ENCODE measurements at places on chromosomes 1 and 21. TPM values are rescaled to one million over a fixed set of nuclear protein-coding genes. Genes with fewer than 3 reads are reported as not detected.

UTS2 gene
- not detected for total RNA-seq

C1orf185 gene
- not detected for total RNA-seq

KRTAP12-3 gene
- not detected for total RNA-seq

GBP3 gene
- total RNA-seq, result 0.18 TPM

KRTAP19-1 gene
- total RNA-seq, result not detected

CD1B gene
- not detected for total RNA-seq

MYOC gene
- total RNA-seq, result not detected

NBPF6 gene
- total RNA-seq, result not detected

DNA sequence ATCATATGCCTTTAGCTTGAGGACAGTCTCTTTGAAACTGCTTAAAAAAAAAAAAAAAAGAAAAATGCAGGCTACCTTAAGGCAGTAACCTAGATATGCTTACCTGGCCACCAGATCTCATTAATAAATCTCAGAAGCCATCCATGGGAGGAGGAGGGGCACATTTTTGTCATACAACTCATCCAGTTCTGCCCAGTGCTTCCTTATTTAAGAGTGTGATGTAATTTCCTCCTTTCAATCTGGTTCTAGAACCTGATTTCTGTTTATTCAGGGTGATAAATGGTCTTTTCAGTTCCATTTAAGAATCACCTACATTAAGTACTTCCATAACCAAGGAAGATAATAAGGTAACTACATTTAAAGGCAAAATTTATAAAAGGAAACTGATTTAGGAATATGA is 6.1 kb downstream of the ERRFI1 start:
- peaks cover 97% of the 10 kb centered on the region for H3K4me1 ChIP-seq
- no peak for DNase-seq
- no peak overlapping the region for H3K4me3 ChIP-seq

DNA sequence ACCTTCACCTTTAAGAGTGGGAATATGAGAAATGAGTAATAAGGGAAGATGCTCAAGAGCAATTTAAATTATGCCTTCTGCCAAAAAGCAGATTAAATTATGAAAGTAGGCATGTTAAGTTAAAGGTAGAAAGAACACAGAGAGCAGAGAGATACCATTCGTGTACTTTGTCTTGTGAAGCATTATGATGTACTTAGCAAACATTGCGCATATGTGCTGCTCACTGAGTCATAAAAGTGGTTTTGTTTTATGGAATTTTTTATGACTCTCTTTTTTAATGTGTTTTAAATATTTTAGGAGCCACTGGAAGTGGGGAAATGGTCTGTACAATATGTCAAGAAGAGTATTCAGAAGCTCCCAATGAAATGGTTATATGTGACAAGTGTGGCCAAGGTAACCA is 35.3 kb downstream of the MTF2 start:
- no peaks in the 10 kb centered on the region for H3K27me3 ChIP-seq
- peaks cover 45% of the 10 kb centered on the region for H3K36me3 ChIP-seq
- no peak for DNase-seq
- no peak overlapping the region for H3K27ac ChIP-seq
- H3K4me1 ChIP-seq, result peaks cover 29% of the 10 kb centered on the region
- no peak overlapping the region for H3K4me3 ChIP-seq

- H3K36me3 ChIP-seq, result peaks cover 10% of the 10 kb centered on the region
- peaks cover 48% of the 10 kb centered on the region for H3K4me1 ChIP-seq
- H3K27ac ChIP-seq, result peak overlapping the region; percentile 95
- peak overlapping the region; percentile 97 for H3K4me3 ChIP-seq
- no peaks in the 10 kb centered on the region for H3K27me3 ChIP-seq
- no peak for DNase-seq
Measured at GRCh38 chr1:244836584-244836983, 1.1 kb downstream of the COX20 start.

GRCh38 chr1:18940303-18941020 is 16.0 kb downstream of the IFFO2 start:
- no peaks in the 10 kb centered on the region for H3K27me3 ChIP-seq
- peaks cover 46% of the 10 kb centered on the region for H3K4me1 ChIP-seq
- H3K36me3 ChIP-seq, result no peaks in the 10 kb centered on the region
- peak overlapping the region; percentile 50 for H3K27ac ChIP-seq
- H3K4me3 ChIP-seq, result no peak overlapping the region
- no peak for DNase-seq

- no peaks in the 10 kb centered on the region for H3K27me3 ChIP-seq
- no peak overlapping the region for H3K4me3 ChIP-seq
- no peak overlapping the region for H3K27ac ChIP-seq
Measured at GRCh38 chr1:200923601-200924000, 28.9 kb downstream of the INAVA start.

- no peak for DNase-seq
- H3K4me3 ChIP-seq, result no peak overlapping the region
- H3K27ac ChIP-seq, result no peak overlapping the region
- H3K27me3 ChIP-seq, result no peaks in the 10 kb centered on the region
- H3K4me1 ChIP-seq, result peaks cover 20% of the 10 kb centered on the region
Measured at GRCh38 chr1:160488347-160489058, 34.6 kb downstream of the SLAMF6 start.

DNA sequence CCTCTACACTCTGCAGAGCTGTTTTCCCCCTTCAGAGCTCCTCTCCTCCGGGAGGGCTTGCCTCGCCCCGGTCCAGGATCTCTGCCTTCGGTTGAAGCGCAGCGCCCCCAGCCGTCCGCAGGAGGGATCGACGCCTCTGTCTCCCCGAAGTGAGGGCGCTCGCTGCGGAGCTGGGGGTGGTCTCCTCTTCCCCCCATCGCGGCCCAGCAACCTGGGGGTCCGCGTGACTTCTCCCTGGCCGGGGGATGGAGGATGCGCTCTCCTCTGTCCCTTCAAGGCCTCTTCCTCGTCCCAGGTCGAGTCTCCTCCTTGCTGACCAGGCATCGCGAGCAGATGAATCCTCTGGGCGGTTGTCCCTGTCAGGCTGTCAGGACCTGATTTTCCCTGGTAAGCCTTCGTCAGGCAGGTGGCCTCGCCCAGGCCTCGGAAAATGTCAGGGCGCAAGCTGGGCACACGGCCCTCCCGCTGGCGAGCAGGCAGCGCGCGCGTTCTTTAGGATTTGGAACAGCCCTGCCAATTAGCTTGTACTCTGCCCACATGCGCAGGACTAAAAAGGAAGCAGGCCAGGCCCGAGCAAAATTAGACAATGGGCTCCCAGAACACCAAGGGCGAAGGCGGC is 90.5 kb downstream of the EDEM3 start:
- no peaks in the 10 kb centered on the region for H3K36me3 ChIP-seq
- H3K27me3 ChIP-seq, result peaks cover 8% of the 10 kb centered on the region
- H3K4me1 ChIP-seq, result peaks cover 34% of the 10 kb centered on the region
- H3K4me3 ChIP-seq, result peak overlapping the region; percentile 67

- H3K27ac ChIP-seq, result peak overlapping the region; percentile 90
- H3K27me3 ChIP-seq, result no peaks in the 10 kb centered on the region
- no peak overlapping the region for H3K4me3 ChIP-seq
Measured at GRCh38 chr1:91120421-91120820, 98.6 kb upstream of the ZNF644 start.

- H3K27ac ChIP-seq, result peak overlapping the region; percentile 51
- peaks cover 6% of the 10 kb centered on the region for H3K27me3 ChIP-seq
- no peak overlapping the region for H3K4me3 ChIP-seq
- H3K36me3 ChIP-seq, result no peaks in the 10 kb centered on the region
- peaks cover 55% of the 10 kb centered on the region for H3K4me1 ChIP-seq
- DNase-seq, result no peak
Measured at GRCh38 chr1:234721476-234722269, 111.7 kb upstream of the IRF2BP2 start.

DNA sequence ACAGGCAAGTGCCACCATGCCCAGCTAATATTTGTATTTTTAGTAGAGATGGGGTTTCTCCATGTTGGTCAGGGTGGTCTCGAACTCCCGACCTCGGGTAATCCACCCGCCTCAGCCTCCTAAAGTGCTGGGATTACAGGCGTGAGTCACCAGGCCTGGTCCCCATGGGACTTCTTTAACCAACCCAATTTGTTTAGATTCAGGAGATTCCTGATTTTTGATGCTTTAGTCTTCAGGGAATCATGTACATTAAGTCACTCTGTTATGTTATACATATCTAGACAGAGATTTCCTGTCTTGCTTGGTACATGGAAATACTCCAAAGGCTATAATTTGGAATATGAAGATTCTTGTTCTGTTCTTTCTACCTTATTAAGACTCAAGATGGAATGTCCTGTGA is 202.4 kb upstream of the L1TD1 start:
- H3K4me3 ChIP-seq, result no peak overlapping the region
- peaks cover 20% of the 10 kb centered on the region for H3K36me3 ChIP-seq
- H3K27me3 ChIP-seq, result no peaks in the 10 kb centered on the region
- peaks cover 12% of the 10 kb centered on the region for H3K4me1 ChIP-seq

- no peak for DNase-seq
- peaks cover 3% of the 10 kb centered on the region for H3K27me3 ChIP-seq
- no peaks in the 10 kb centered on the region for H3K4me1 ChIP-seq
- H3K36me3 ChIP-seq, result peaks cover 18% of the 10 kb centered on the region
- no peak overlapping the region for H3K27ac ChIP-seq
Measured at GRCh38 chr1:183753464-183753891, 51.4 kb upstream of the RGL1 start.

DNA sequence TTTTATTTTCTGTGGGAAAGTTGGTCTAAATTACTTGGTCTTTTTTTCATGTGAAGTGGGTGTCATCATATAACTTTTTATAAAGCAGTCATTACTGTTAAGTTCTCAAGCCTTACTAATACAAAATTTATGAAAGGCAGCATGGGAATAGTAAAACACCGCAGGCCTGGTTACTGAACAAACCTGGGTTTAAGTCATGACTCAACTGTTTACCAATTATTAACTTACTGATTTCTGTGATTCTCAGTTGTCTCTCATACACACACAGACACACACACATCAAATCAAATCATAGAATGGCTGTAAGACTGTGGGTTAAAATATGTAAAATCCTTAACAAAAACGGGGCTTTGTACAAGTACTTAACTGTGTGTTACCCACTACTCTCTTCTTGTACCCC is 14.6 kb downstream of the MAEL start:
- DNase-seq, result no peak
- H3K27ac ChIP-seq, result no peak overlapping the region

DNA sequence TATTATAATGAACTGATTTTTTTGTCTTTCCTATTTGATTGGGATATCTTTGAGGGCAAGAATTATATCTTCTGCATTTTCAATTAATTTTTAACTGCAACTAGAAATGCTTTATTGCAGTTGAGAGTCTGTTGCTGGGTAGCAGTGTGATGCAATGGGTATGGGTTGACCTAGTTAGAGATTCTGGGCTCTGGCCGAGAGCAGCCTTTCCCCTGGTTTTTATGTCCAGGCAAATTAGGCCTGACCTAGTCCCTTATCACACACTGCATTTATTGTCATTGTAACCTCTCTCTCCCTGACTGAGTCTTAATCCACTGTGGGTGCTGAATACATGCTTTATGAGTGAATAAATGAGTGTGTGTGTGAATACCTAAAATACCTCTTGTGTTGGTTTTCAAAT is 206.4 kb upstream of the PTGFR start:
- H3K36me3 ChIP-seq, result no peaks in the 10 kb centered on the region
- no peak overlapping the region for H3K4me3 ChIP-seq
- no peak overlapping the region for H3K27ac ChIP-seq
- no peaks in the 10 kb centered on the region for H3K4me1 ChIP-seq

DNA sequence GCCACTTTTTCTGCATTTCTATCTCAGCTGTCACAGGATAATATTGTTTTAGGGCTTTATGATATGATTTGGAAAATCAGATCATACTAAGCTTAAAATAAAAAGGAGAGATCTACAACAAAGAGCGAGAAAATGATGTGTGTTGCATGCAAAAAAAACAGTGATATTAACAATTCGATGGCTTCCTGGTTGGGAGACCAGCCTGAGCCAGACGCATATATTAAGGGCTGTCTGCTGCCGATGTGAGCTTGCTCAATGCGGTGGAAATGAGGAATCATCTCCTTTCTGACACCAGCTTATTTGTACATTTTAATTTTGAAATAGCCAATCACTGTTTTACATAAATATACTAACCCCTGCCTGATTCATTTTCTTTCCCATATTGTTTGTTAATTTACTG is 862.6 kb downstream of the USP25 start:
- H3K27me3 ChIP-seq, result no peaks in the 10 kb centered on the region
- H3K36me3 ChIP-seq, result peaks cover 3% of the 10 kb centered on the region
- H3K4me3 ChIP-seq, result no peak overlapping the region

- no peaks in the 10 kb centered on the region for H3K27me3 ChIP-seq
- DNase-seq, result no peak
- H3K4me1 ChIP-seq, result no peaks in the 10 kb centered on the region
- H3K36me3 ChIP-seq, result peaks cover 9% of the 10 kb centered on the region
- H3K27ac ChIP-seq, result no peak overlapping the region
Measured at GRCh38 chr1:92362970-92363369, 64.1 kb downstream of the RPAP2 start.

- H3K27me3 ChIP-seq, result no peaks in the 10 kb centered on the region
- no peaks in the 10 kb centered on the region for H3K36me3 ChIP-seq
- no peak for DNase-seq
- no peak overlapping the region for H3K4me3 ChIP-seq
Measured at GRCh38 chr1:93925206-93925605, 16.0 kb upstream of the GCLM start.
